ENCODE measurements at places on chromosomes 6 and 20. TPM values are rescaled to one million over a fixed set of nuclear protein-coding genes. Genes with fewer than 3 reads are reported as not detected.

POU5F1 gene
- total RNA-seq = 0.33 TPM

RHAG gene
- total RNA-seq = not detected

PLA2G7 gene
- total RNA-seq = not detected

TNFRSF6B gene
- total RNA-seq = 66.5 TPM

TRAPPC3L gene
- total RNA-seq = 0.15 TPM

ARMH2 gene
- not detected for total RNA-seq

CPNE5 gene
- total RNA-seq = 0.15 TPM
